ENCODE measurements at places on chromosomes 11 and 22. TPM values are rescaled to one million over a fixed set of nuclear protein-coding genes. Genes with fewer than 3 reads are reported as not detected.

DNA sequence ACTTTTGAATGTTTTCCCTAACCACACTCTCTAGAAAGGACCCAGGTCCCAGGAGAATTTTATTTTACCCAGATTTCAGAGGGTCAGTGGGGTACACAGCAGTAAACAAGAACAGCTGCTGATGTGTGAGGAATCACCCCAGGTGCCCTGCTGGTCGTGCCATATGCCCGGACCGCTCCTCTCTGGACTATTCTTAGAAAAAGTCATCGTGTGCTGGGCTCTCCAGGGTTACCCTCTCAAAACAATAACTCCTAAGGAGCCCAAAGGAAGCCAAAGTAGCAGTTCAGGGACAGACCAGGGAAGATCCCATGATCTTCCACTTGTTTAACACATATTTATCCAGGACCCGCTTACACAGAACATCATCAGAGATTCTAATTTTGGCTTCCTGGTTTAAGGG, 29.7 kb downstream of the LRP4 start:
- H3K4me3 ChIP-seq, result no peak overlapping the region
- H3K27ac ChIP-seq, result no peak overlapping the region
- peaks cover 2% of the 10 kb centered on the region for H3K4me1 ChIP-seq
- DNase-seq, result no peak

- H3K27me3 ChIP-seq, result no peaks in the 10 kb centered on the region
- no peak overlapping the region for H3K4me3 ChIP-seq
- peaks cover 8% of the 10 kb centered on the region for H3K4me1 ChIP-seq
- no peak for DNase-seq
- H3K27ac ChIP-seq, result no peak overlapping the region
These were observed 5.1 kb upstream of the ARL2 start for GRCh38 chr11:65008873-65009272.

GRCh38 chr22:46128606-46129005, 21.7 kb upstream of the PPARA start:
- H3K27ac ChIP-seq, result no peak overlapping the region
- no peaks in the 10 kb centered on the region for H3K36me3 ChIP-seq
- H3K4me1 ChIP-seq, result no peaks in the 10 kb centered on the region
- no peaks in the 10 kb centered on the region for H3K27me3 ChIP-seq
- no peak for DNase-seq

DNA sequence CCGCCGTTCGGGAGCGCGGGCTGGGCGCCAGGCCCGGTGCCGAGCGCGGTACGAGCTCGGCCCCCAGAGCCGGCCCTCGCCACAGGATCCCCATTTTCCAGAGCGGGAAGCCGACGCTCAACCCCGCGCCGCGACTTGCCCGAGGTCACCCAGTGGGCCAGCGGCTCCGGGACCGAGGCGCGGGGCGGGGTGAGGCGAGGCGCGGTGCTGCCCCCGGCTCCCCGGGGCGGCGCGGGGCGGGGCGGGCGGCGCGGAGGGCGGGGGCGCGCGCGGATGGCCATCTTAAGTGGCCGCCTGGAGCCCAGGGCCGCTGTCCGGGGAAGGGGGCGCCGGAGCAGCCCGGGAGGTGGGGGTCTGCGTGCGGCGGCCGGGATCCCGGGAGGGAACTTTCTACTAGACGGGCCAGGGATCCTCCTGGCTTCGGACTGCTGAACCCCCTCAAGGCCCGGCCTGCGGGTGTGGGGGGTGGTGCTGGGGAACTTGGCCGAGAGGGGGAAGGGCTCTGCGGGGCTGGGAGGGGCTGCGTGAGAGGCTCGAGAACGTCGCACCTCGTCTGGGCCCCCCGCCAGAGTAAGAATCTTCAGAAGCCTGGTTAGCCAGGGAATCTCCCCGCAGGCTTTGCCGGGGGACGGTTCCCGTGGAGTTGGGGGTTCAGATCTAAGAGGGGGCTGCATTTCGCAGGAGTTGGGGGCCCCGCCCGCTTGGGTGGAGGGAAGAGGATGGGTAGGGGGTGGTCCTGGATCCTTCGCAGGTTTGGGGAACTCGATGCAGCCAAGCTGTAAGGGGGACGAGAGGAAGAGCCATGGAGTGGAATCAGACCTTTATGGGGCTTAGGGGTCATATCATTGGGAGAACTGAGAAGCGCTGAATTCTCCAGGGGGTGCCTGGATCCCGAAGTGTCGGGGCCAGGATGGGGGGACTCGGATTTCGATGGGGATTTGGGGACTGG, 678 bp upstream of the INPPL1 start:
- peak; percentile 79 for DNase-seq
- H3K36me3 ChIP-seq, result peaks cover 3% of the 10 kb centered on the region
- peaks cover 16% of the 10 kb centered on the region for H3K4me1 ChIP-seq
- no peaks in the 10 kb centered on the region for H3K27me3 ChIP-seq
- peak overlapping the region; percentile 96 for H3K4me3 ChIP-seq
- peak overlapping the region; percentile 87 for H3K27ac ChIP-seq

DNA sequence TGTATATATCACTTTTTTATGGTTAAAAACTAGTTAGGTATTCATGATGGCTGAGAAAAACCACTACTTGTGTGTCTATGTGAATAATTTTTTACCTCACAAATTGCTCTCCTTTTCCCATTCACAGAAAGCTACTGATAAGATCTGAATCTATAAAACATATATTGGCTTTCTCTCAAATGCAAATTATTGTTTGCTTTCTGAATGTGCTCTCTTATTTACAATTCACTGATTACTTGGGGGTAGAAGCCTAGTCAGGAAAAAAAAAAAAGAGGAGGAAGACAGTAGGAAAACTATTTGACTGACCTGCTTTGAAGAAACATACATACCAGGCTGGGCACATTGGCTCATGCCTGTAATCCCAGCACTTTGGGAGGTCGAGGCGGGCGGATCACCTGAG, 20.5 kb downstream of the PGM2L1 start:
- peaks cover 15% of the 10 kb centered on the region for H3K4me1 ChIP-seq
- peaks cover 6% of the 10 kb centered on the region for H3K36me3 ChIP-seq
- H3K27ac ChIP-seq, result no peak overlapping the region

GRCh38 chr22:39947220-39948216, 12.7 kb upstream of the TMA7B start:
- H3K36me3 ChIP-seq, result peaks cover 23% of the 10 kb centered on the region
- DNase-seq, result no peak
- H3K27me3 ChIP-seq, result no peaks in the 10 kb centered on the region
- H3K4me1 ChIP-seq, result peaks cover 98% of the 10 kb centered on the region
- peak overlapping the region; percentile 89 for H3K27ac ChIP-seq

DNA sequence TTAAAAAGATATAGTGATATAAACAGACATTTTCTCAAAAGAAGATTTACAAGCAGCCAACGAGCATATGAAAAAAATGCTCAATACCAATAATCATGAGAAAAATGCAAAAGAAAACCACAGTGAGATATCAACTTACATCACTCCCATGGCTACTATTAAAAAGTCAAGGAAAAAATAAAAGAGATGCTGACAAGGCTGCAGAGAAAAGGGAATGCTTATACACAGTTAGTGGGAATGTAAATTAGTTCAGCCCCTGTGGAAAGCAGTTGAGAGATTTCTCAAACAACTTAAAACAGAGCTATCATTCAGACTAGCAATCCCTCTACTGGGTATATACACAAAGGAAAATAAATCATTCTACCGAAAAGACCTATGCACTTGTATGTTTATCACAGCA, 97.1 kb upstream of the CARD18 start:
- no peak for DNase-seq
- H3K27me3 ChIP-seq, result peaks cover 4% of the 10 kb centered on the region
- H3K36me3 ChIP-seq, result no peaks in the 10 kb centered on the region
- no peaks in the 10 kb centered on the region for H3K4me1 ChIP-seq
- H3K27ac ChIP-seq, result no peak overlapping the region

GRCh38 chr22:30968015-30968923, at the start of gene MORC2:
MORC2 (minus strand) TSS chr22:30968774; CDS start chr22:30967889, 885 bp downstream.
- peak within 1 kb of the TSS; percentile 95 for H3K27ac ChIP-seq
- DNase-seq, result no peak
- H3K4me1 ChIP-seq, result peaks cover 51% of the 10 kb centered on the region
- H3K4me3 ChIP-seq, result peak within 1 kb of the TSS; percentile 90

DNA sequence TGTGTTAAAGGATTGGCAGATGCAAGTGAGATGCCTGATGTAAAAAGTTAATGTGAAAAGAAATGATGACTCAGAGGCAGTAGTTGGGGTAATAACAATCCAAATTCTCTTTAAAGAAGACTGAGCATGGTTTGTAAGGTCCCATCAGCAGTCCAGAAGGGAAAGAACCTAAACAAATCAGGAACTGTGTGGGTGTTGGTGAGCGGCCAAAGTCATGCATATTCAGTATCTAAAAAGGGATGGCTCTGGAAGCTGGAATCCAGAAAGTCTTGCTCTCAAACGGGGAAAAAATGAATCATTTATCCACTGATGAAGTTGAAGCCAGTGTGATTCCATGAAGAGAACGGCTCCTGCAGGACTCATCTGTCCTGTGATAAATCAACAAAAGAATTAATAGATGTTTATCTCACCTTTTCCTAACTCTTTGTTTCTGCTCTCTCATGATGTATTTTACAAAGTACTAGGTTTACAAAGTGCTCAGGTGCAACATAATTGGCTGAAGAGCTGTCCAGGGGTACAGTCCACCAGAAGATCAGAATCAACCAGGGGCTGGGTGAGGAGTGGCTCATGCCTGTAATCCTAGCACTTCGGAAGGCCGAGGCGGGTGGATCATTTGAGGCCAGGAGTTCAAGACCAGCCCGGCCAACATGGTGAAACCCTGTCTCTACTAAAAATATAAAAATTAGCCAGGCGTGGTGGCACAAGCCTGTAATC, 20.5 kb upstream of the SORL1-AS1 start:
- no peak for DNase-seq
- peak overlapping the region; percentile 86 for H3K27ac ChIP-seq
- no peak overlapping the region for H3K4me3 ChIP-seq
- no peaks in the 10 kb centered on the region for H3K27me3 ChIP-seq

DNA sequence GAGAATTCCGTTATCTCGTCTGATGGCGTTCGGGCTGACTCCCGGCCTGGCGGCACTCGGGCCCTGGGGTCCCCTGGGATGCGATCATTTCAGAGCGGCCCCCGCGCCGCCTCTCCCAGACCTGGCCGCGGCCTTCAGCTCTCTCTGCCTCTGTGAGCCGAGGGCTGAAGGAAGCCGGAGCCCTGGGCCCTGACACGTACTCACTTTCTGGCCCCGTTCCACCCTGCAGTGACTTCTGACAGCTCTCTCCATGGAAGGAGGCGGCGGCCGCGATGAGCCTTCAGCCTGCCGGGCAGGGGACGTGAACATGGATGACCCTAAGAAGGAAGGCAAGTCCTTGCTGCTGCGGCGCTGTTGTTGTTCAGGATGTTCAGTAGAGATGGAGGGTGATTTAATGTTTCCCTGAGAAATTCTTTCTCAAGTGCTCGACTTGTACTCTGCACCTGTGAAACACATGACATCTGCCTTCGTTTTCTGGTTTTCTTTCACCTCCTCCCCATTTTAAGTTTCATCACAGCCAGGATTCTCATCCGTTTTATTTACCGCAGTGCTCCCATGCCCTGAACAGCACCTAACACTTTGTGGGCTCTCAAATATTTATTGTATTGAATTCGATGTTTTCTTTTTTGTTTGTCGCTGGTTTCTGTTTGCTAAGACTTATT, 612 bp downstream of the GTSE1 start:
- H3K4me3 ChIP-seq, result peak overlapping the region; percentile 90
- H3K27me3 ChIP-seq, result peaks cover 4% of the 10 kb centered on the region
- H3K27ac ChIP-seq, result peak overlapping the region; percentile 73

PEX16 gene
- total RNA-seq, result 33.4 TPM

OR2AT4 gene
- not detected for total RNA-seq

ATL3 gene
- 18.9 TPM for total RNA-seq

BIRC3 gene
- total RNA-seq, result 99.2 TPM

DRD2 gene
- total RNA-seq, result not detected

KCNQ1OT1 gene
- total RNA-seq, result 0.16 TPM
